BJ (cell line): ENCODE measurements at places on chromosomes 16 and 17.

- DNase-seq = no peak
These were observed 34.0 kb downstream of the RAB11FIP4 start for GRCh38 chr17:31425282-31426040.

- DNase-seq = no peak
These were observed at the start of gene TTLL6 for GRCh38 chr17:48816774-48817590. Gene TTLL6 (minus strand): TSS chr17:48817229. CDS start chr17:48817072, 157 bp downstream.

- no peak for DNase-seq
These were observed 86.8 kb upstream of the SOX9 start for GRCh38 chr17:72034000-72034399.

GRCh38 chr17:83180264-83180995, 101.0 kb downstream of the METRNL start:
- DNase-seq = no peak

DNA sequence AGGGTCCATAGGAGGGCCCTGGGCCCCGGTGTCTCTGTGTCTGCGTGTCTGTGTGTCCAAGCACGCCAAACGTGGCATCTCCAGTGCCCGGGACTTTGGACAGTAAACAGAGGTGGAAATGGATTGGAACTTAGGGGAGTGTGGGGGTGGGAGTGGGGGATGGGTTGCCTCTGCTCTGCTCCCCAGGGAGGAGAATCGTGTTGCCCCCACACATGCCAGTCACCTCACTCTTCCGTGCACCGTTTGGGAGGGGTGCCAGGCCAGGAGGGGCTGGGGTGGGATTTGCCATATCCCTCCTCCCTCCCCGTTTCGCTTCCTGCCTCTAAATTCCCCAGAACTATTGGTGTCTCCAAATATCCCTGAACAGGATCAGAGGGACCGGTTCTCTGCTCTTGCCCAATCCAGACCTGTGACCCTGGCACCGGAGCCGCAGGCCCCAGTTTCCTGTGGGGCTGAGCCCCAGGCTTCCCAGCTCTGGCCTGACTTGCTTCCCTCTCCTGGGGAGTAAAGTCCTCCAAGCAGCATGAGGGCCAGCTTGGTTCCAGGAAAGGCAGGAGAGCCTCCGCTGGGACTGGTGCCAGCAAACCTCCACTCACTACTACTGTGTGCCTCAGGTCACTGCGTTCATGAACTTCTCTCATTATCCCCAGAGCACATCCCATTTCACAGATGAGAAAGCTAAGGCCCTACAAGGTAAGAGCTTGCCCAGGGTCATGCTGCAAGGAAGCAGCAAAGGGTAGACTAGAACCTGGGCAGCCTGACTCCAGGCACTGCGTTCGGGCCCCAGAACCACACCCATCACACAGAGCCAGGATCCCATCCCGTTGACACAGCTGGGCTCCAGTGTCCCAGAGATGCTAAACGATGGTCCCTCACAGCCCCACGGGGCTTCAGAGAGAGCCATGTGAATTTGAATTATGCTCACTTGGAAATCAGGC, at the start of gene ASGR1:
TSS of gene ASGR1 (minus strand) at position 54 of the 938 bp plus-strand sequence. CDS start 807 bp downstream, outside the sequence.
- DNase-seq = no peak
